Smooth muscle cell of bladder (primary cell): ENCODE measurements at places on chromosomes 2 and 18. TPM values are rescaled to one million over a fixed set of nuclear protein-coding genes. Genes with fewer than 3 reads are reported as not detected.

Gene MAP3K20
- 66.4 and 93.6 TPM in 2 replicates for total RNA-seq

Gene METTL5
- total RNA-seq: 33.8 and 36.2 TPM in 2 replicates

Gene PLEK
- total RNA-seq: 0.14 and 1.1 TPM in 2 replicates

Gene KCNG3
- under 0.01 TPM in 1 of 2 replicates, not detected in the other for total RNA-seq

Gene VWC2L
- total RNA-seq: under 0.01 TPM in 1 of 2 replicates, not detected in the other

Gene VAPA
- total RNA-seq: 235 and 277 TPM in 2 replicates

Gene FOXD4L1
- under 0.01 and 0.09 TPM in 2 replicates for total RNA-seq

Gene INHA
- total RNA-seq: 0.28 and 0.46 TPM in 2 replicates

Gene VSNL1
- not detected in 2 replicates for total RNA-seq

Gene HOXD13
- 0.09 and 0.28 TPM in 2 replicates for total RNA-seq

Gene SALL3
- total RNA-seq: not detected in 2 replicates

Gene G6PC2
- total RNA-seq: not detected in 2 replicates

Gene UGT1A9
- total RNA-seq: under 0.01 TPM in 1 of 2 replicates, not detected in the other

Gene WBP1
- 57.7 and 70.0 TPM in 2 replicates for total RNA-seq

Gene PJVK
- total RNA-seq: 1.8 and 2.1 TPM in 2 replicates

Gene ATP6V1C2
- total RNA-seq: under 0.01 TPM in 1 of 2 replicates, not detected in the other

Gene MPP4
- 0.65 and 1.1 TPM in 2 replicates for total RNA-seq

Gene MYL1
- not detected in 2 replicates for total RNA-seq

Gene SCN7A
- 0.09 and 0.14 TPM in 2 replicates for total RNA-seq

Gene PREPL
- 45.1 and 45.3 TPM in 2 replicates for total RNA-seq

Gene TYMS
- total RNA-seq: 7.4 and 8.0 TPM in 2 replicates

Gene UGT1A3
- not detected in 2 replicates for total RNA-seq

Gene IL37
- not detected in 2 replicates for total RNA-seq

Gene NEMP2
- total RNA-seq: 3.3 and 6.0 TPM in 2 replicates

Gene GPR55
- not detected in 2 replicates for total RNA-seq

Gene CXXC1
- total RNA-seq: 40.5 and 47.1 TPM in 2 replicates

Gene TMEM163
- not detected in 2 replicates for total RNA-seq

Gene TMEM200C
- total RNA-seq: 0.14 and 0.74 TPM in 2 replicates

Gene WNT10A
- not detected in 2 replicates for total RNA-seq

Gene EGR4
- total RNA-seq: not detected in 2 replicates

Gene SSB
- total RNA-seq: 74.7 and 86.8 TPM in 2 replicates

Gene FAM237A
- not detected in 2 replicates for total RNA-seq

Gene SLC14A1
- 27.6 and 39.7 TPM in 2 replicates for total RNA-seq

Gene PROC
- not detected in 2 replicates for total RNA-seq

Gene GKN2
- not detected in 2 replicates for total RNA-seq
